Activated CD8-positive, alpha-beta memory T cell treated with anti-CD3 and anti-CD28 coated beads for 4 hours (primary cell): ENCODE measurements at places on chromosomes 5 and 9.

DNA sequence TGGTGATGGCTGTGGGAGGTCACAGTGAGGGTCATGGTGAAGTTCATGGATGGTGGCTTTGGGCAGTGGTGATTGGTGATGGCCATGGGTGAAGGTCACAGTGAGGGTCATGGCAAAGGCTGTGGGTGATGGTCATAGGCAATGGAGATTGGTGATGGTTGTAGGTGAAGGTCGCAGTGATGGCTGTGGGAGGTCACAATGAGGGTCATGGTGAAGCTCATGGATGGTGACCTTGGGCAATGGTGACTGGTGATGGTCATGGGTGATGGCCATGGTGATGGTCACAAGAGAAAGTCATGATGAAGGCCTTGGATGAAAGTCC lies 115.6 kb upstream of the IRX4 start:
- DNase-seq: no peak

DNA sequence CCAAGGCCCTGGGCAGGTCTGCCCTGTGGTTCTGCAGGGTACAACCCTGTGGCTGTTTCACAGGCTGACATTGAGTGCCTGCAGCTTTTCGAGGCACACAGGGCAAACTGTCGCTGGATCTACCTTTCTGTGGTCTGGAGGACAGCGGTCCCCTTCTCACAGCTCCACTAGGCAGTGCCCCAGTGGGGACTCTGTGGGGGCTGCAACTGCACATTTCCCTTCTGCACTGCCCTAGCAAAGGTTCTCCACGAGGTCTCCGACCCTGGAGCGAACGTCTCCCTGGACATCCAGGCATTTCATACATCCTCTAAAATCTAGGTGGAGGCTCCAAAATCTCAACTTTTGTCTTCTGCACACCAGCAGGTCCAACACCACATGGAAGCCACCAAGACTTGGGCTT lies 1645.2 kb upstream of the CDH6 start:
- DNase-seq: no peak

DNA sequence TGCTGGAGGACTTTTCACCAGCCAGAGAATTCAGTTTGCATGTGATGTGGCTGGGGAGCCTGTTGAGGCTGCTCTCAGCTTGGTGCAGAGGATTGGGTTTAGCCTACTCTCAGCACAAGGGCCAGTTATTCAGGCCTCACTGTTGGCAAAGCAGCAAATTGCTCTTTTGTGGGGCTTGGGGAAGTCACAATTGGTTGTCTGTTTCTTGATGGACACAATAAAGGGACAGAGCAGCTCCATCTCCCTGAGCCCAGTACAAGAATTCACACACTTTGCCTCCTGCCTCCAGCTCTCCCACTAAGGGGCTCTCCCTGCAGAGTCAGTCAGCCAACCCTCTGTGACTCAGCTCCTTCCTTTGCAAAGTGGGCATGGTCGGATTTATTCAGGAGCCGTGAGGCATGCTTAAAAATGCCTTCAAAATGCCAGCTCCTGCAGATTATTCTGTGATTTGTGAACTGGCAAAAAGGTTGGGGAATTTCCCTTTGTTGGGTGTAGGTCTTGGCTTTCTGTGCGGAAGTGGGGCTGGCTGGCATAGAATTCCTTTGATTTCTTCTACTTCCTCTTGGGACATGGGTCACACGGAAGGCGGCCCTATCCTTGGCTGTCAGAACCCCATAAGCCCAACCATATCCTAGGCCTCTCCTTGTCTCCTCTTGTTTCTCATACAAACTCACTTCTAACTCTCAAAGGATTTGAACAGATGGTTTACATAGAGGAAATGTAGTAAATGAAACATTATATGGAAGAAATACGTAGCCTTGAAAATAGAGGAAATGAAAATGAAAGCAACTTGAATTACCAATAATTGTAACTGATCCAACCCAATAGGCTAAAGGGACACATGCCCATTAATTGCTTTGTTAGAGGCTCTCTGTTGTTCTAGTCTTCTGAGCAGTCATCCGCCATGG lies 118.7 kb upstream of the CD180 start:
- DNase-seq: no peak

- no peak for DNase-seq
These were observed 158.6 kb upstream of the GLRA1 start for GRCh38 chr5:152083231-152083630.

- DNase-seq: no peak
These were observed 7.0 kb downstream of the TMEM252 start for GRCh38 chr9:68533678-68534077.

DNA sequence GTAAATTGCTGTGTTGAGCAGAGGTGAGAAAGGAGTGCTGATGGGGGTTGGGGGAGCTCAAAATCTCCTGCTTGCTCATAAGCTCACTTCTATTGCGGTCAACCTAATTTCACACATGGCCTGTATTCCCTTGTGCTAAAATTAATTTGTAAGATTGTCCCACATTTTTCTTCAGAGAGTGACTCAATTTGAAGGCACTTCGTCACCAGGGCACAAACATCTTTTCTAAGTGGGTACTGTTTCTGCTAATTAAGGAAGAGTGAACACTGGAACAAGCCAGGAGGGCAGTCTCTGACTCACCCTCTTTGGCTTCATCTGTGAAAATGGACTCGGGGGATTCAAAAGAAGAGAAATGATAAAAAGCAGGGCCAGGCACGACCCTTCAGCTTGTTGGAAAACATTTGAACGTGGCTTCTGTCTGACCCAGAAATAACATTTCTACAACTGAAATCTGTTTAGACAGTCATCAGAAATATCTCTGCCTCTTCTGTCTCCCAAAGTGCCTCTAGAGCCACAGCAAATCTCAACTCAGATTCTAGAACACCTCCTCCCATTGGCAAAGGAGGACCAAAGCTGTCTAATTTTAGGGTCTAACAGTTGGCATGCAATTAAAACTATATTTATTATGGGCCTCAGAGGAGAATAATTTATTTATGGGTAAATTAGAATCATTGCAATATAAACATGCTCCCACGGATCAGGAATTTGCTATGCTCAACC lies 49.8 kb downstream of the FEM1C start:
- DNase-seq: no peak

DNA sequence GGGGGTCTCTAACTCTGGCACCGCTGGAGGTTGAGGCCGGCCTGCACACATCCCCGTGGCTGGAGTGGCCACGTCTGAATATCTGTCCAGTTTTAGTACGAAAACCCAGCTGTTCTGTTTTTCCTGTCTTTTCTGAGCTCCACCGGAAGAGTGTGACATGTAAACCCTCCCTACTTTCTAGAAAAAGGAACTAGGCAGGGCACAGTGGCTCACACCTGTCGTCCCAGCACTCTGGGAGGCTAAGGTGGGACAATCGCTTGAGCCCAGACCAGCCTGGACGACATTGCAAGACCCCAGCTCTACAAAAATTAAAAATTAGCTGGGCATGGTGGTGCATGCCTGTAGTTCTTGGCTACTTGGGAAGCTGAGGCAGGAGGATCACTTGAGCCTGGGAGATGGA lies 8.2 kb upstream of the PHYKPL start:
- no peak for DNase-seq

GRCh38 chr5:157486221-157486681 lies 26.2 kb downstream of the NIPAL4 start:
- no peak for DNase-seq

DNA sequence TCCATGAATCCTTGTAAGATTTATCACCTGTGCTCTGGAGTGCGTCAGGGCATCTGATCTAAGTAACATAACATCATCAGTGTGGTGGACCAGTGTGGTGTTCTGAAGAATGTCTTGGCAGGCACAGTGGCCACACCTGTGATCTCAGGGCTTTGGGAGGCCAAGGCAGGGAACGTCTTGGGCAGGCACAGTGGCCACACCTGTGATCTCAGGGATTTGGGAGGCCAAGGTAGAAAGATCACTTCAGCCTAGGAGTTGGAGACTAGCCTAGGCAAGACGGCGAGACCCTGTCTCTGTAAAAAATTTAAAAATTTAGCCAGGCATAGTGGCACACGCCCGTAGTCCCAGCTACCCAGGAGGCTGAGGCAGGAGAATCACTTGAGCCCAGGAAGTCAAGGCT lies 185.5 kb downstream of the CACNA1B start:
- DNase-seq: no peak

GRCh38 chr9:17986595-17986994 lies 407.7 kb downstream of the SH3GL2 start:
- DNase-seq: no peak

DNA sequence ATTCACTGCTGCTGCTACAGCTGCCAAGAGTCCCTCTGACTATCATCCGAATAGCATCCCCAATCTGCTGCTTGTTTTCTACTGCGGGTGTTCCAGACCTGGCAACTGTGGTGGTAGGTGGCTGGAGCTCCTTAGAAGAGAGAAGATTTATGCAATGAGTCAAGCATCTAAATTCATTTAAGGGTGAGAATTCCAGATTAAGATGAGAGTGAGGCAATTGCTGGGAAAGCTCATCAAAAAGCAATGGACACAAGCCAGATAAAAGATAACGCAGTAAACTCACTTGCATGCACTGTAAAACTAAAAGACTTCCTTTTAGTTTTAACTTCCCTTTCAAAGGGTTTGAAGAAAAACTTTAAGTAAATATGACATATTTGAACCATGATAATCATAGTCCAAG lies 3.9 kb downstream of the PLK2 start:
- DNase-seq: no peak

DNA sequence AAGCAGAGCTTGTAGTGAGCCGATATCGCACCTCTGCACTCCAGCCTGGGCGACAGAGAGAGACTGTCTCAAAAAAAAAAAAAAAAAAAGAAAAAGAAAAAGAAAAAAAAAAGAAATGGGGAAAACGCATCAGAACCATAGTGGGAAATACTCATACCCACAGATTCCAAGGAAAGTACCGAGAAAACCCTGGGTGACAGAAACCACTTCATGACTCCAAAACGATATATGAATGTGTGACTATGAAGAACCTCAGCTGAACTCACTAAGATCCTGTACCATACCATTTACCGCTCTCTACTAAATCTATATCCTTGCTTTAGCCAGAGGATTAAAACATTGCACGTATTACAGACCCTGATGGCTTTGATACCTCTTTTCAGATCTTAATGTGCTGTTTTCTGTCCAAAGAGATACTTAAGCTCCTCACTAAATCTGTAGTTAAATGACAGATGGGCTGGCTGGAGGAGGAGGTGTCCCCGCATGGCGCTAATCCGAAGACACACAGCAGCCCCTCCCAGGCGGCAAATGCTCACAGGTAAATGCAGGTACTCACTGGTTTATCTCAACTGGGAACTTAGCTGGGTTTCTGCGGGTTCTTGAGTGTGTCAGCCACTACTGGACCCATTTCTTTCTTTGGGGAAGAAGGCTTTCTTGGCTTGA lies 2.8 kb downstream of the LPCAT1 start:
- no peak for DNase-seq

- no peak for DNase-seq
These were observed 12.8 kb downstream of the SLC9A3 start for GRCh38 chr5:511476-511875.

DNA sequence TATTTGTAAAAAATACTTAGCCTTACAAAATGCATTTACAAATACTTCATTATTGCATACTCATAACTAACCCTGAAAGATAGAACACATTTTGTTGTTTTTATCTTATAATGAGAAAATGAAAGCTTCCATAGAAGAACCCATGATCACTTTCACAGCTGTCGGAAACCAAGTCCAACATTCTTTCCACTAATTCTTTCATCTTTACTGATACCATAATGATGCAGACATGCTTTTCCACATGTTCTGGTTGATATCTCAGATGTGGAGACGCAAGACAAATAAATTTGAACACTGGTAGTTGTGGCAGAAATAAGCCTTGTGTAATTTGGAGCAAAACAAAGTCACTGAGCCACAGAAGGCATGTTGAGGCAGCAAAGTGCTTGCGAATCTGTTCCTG lies 136.0 kb downstream of the FBXO4 start:
- no peak for DNase-seq

- DNase-seq: no peak
These were observed 970.9 kb downstream of the EFNA5 start for GRCh38 chr5:106699796-106700195.
